ENCODE measurements at places on chromosomes 7 and 10.

- no peak for DNase-seq
These were observed 69.4 kb downstream of the C1GALT1 start for GRCh38 chr7:7251742-7252141.

DNA sequence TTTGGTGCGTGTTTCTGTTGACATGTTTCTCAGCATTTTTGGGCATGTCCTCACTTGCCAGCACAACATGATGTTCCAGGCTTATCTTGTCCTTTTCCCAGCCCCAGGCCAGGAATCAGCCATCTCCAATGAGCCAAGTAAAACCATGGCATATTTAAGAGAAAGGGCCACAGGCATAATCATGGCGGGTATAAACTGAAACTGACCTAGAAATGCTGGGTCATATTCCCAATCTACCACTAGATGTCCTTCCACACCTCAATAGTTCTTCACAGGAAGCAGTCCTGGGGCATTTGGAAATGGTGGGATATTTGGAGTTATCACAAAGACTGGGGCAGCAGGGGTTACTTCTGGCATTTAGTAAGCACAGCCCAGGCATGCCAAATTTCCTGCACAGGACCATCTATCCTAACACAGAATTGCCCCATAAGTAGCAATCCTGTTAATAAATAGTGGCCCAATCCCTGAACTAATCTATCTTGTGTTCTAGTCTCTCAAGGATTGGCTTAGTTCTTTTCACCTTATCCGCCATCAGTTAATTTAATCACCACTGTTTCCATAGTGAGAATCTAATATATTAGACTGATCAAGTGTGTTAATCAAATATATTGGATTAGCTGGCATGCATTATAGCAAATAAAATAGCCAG lies 101.6 kb downstream of the NPSR1 start:
- no peak for DNase-seq

- DNase-seq, result no peak
These were observed 30.2 kb upstream of the NUB1 start for GRCh38 chr7:151311294-151311864.

GRCh38 chr10:27997865-27998177 lies 1.1 kb downstream of the ODAD2 start:
- DNase-seq, result no peak

DNA sequence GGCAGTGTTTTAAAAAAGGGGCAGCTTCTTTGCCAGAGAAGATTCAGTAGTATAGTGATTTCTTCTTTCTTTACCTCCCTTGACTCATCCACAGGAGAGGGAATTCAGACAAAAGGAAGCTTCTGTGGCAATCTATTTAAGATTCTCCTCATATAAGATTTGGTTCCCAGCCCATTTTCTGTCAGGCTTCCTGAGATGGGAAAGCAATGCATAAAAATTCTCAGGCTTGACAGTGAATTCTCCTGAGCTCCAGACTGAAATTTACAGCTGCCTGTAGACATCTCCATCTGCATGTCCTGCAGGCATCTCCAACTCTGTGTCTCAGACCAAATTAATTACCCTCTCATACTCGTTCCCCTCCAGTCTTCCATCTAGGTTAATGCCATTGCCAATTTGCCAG lies 72.8 kb downstream of the TSPAN12 start:
- DNase-seq, result no peak

DNA sequence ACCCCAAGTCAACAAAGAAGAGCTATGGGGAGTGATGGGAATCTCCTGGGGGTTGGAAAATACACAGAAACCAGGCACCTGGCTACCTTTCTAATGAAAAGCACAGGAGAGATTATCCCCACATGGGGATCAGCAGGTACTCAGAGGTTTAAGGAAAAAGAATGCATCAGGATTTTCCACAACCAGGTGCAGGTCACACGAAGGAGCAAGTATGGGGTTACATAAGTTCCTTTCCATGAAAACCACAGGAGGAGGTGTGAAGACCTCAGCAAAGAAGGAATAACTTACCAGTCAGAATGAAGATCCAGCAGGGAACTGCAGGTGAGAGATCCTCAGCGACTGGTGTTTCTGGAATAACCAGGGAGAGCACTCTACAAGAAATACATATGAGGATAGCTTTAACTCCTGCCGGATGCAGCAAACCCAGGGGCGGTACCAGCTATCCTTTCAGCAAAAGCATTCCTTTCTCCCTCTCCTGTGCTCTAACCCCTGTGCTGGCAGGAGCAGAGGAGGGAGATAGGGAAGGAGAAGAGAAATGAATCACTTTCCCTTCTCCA lies 116.7 kb upstream of the TMEM106B start:
- no peak for DNase-seq

GRCh38 chr10:73644015-73644743 lies 2.9 kb upstream of the MYOZ1 start:
- DNase-seq, result peak; percentile 27

DNA sequence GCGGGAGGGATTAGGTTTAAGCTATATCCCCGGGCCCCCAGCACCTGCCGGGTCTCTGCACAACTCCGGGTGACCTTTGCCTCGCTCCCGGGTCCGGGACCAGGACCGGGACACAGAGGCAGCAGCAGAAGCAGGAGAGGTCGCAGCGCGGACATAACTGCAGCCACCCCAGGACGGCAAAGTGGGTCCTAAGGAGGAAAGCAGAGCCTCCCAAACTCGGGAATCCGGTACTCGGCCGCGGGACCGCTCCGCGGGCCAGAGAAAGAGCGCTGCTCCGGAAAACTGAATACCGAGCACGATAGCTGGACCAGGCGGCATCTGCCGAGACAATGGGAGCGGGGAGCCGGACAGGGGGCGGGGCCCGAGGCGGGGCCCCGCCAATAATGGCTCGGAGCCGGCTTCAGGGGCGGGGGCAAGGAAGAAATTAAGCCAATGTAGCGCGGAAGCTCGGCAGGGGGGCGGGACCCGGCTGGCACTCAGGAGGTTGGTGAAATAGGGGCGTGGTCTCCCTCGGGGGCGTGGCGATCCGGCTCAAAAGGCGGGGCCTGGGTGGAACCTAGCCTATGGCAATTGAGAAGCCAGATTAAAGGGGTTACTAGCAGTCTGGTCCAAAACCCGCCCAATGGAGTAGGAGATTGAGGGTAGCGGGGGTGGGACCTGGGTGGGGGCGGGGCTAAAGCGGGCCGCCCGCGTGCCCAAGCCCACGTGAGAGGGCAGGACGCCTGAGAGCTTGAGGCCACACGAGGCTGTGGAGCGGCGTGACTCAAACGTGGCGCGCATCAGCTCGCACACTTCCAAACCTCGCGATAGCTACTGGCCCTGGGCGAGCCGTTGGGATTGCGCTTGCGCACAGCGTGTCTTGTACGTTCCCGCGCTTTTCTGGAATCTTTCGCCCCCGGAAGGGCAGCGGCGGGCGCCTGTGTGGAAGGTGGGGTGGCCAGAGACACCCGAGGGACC lies at the start of the genes GPC2 and STAG3:
Gene GPC2, minus strand, starts transcription at position 337 of the 957 bp plus-strand sequence. Its CDS starts 182 bp downstream, at position 155.
Gene STAG3, plus strand, starts transcription at position 874 of the 957 bp plus-strand sequence. CDS start 2,639 bp downstream, outside the sequence.
- DNase-seq, result peak; percentile 96

GRCh38 chr10:77516575-77516974 lies 121.0 kb downstream of the KCNMA1 start:
- DNase-seq, result no peak

GRCh38 chr10:111335826-111336225 lies 259.0 kb downstream of the ADRA2A start:
- DNase-seq, result no peak

DNA sequence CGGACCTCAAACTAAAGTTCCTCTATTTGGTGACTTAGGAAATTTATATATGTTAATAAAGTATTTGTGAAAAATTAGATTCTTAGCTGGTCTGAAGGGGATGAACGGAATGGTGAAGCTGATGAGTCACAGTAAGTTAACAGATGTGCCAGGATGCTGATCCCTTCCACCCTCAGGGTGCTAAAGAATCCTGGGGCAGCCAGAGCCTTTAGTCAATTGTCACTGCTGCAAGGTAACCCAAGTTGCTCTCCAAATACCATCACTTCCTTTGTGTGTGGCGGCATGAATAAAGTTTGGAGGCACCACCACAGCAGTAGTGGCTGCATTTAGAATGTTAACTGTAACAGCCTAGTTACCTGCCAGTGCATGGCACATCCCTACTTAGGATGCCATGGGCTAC lies 222.6 kb upstream of the PPP1R3A start:
- no peak for DNase-seq

GRCh38 chr7:18408461-18408860 lies 87.1 kb upstream of the HDAC9 start:
- DNase-seq, result no peak

- no peak for DNase-seq
These were observed 32.3 kb upstream of the WDFY4 start for GRCh38 chr10:48652344-48652743.

GRCh38 chr7:1314021-1314907 lies 81.6 kb downstream of the UNCX start:
- no peak for DNase-seq

DNA sequence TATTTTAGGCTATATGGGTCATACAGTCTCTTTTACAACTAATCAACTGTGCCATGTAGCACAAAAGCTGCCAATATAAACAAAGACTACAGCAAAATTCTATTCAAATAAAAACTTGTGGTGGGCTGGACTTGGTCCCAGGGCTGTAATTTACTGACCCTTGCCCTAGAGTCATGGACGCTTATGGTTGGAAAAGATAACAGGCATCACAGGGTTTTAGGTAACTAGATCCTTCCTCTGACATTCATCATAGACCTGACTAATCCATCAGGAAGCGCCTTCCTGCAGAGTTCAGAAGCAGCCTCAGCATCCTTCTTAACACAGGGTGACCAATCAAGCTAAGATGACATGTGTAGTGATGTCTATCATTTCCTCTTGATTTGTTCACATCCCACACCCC lies 40.2 kb upstream of the GPAM start:
- no peak for DNase-seq

GRCh38 chr10:119416855-119417254 lies 125.7 kb downstream of the RGS10 start:
- DNase-seq, result peak; percentile 53

- DNase-seq, result no peak
These were observed 5.8 kb upstream of the FEZF1 start for GRCh38 chr7:122310119-122311021.

DNA sequence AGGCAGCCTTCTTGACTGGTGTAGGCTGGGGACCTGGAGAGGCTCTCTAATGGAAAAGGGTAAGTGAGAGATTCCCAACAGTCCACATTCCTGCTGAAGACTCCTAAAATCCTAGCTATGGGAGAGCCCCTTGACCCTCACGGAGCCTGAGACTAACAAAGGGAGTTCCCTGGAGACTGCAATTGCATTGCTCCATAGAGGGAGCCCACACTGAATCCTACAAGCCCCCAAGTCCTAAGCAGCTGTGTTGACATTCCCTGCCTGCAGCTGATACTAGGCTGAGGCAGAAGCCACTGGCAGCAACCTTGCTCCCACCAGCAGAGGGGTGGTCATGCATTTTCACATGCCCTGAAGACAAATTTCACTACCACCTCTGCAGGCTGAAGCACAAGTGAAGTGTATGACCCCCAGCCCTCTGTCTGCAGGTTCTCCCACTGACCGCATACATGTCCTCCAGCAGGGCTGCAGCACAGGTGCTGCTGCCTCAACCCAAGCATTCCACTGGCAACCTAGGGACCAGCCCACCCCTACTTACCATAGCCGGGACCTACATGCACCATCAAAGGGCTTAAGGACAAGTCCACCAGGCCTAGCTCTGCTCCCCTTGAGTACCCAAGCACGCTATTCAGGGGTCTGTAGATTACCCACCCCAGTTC lies 130.3 kb upstream of the SLC13A1 start:
- no peak for DNase-seq

DNA sequence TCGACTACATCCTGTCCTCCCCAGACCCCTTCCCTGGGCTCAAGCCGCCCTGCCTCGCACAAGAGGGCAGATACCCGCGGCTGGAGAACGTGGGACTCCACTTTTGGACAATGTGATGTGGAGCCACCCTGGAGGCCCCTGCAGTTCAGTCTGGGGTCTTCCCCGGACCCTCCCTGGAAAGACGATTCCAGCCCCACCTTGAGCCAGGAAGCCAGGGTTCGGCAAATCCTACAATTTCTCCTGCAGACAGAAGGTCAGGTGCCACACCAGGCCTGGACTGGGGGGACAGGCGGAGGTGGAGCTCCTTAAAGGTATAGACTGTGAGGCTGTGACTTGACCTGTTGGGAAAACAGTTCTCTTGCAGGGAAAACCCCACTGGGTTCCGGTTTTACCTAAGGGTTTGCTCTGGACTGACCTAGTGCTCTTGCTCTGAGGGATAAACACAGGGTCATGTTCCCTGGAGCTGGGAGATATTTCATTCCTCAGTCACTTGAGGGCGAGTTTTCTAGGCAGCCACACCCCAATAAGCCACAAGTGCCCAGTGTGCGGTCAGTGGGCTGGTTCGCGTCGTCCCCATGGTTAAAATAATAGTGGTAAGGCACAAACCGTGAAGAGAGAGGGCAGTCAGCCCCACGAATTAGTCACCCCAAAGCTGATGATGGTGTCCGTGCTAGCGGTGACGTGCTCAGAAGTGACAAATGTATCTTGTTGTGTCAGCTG lies 1.6 kb downstream of the FOXL3 start:
- DNase-seq, result no peak

DNA sequence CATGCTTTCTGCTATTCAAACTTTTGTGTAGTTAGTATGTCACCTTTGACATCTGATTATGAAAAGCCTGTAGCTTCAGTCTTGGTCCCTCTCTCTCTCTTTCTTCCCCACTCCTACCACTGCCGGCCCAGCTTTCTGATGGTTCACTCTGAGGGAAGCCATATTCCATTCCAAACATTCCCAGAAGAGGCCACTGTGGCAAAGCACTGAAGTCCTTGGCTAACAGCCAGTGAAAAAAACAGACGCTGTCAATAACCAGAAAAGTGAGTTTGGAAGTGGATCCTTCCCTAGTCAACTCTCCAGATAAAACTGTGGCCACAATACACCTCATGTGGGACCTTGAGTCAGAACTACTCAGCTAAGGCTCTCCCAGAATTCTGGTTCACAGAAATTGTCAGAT lies 950.7 kb upstream of the PHF14 start:
- DNase-seq, result no peak

- no peak for DNase-seq
These were observed 2.9 kb downstream of the ECHDC3 start for GRCh38 chr10:11745045-11745444.

GRCh38 chr7:48244864-48245271 lies 73.6 kb downstream of the ABCA13 start:
- no peak for DNase-seq

- no peak for DNase-seq
These were observed 628.7 kb downstream of the TYW1 start for GRCh38 chr7:67625257-67625737.

DNA sequence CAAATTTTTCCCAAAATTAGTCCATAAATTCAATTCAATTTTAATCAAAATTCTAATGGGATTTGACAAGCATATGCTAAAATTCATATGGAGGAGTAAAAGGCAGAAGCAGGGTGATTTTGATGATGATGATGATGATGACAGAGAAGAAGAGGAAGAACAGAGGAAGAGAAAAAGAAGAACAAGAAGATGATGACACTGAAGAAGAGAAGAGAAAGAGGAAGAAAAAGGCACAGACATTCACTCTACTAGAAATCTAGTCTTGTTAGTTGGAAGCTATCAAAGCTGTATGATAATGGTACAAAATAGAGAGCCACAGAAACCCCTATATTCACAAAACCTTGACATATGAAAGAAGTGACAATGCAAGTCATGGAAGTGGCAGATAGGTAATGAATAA lies 157.9 kb downstream of the ELMO1 start:
- no peak for DNase-seq
